Renal cortical epithelial cell (primary cell): ENCODE measurements at places on chromosomes 13 and 19.

GRCh38 chr13:113558461-113558860 is 26.1 kb upstream of the TFDP1 start:
- DNase-seq: no peak

DNA sequence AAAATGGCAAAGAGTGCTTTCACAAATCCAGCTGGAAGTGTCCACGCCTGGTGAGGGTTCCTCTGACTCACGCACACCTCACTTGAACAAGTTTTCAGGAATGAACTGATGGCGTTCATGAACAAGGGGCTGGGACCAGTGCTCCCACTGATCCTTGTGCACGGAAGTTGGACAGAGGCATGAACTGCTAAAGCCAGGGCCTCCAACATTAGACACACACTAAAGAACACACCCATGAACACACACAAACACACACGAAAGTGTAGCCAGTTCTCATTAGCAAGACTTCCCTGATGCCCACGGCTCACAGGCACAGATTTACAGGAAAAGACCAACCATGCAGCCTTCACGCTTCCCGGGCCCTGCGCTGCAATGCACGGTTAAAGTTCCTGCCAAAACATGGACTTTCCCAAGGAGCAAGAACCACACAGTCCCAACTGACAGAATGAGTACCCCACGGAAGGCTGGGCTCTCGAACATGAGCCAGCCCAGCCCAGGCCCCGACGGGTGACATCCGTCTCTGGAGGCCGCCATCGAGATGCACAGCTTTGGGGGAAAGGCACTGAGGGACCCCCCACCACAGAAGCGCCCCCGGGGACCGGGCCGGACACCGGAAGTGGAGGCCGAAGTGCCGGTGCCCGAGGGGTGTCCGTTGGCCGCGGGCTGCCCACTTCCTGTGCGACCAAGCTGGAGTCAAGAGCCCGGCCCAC is 808 bp downstream of the DNMT1 start:
- peak; percentile 45 for DNase-seq

GRCh38 chr13:41019011-41019487 is at the start of gene ELF1:
Gene ELF1, minus strand, starts transcription at chr13:41019316. Its CDS starts 37,262 bp downstream, at chr13:40982054.
- DNase-seq: peak; percentile 91

DNA sequence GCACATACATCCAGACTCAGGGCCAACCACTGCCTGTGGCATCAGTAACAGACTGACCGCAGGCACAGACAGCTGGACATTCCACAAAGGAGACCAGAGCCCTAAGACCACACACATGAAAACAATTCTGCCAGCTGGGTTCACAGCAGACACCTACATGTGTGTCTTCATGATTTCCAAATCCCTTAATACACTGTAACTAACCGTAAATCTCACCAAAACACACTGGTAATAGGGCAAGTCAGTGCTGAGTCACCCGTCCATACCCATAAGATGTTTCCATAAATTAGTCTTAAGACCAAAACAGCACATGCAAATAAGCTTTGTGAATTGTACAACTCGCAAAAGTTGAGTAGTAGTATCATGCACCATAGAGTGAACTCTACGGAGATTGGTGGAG is 65.4 kb downstream of the TUBGCP3 start:
- no peak for DNase-seq

DNA sequence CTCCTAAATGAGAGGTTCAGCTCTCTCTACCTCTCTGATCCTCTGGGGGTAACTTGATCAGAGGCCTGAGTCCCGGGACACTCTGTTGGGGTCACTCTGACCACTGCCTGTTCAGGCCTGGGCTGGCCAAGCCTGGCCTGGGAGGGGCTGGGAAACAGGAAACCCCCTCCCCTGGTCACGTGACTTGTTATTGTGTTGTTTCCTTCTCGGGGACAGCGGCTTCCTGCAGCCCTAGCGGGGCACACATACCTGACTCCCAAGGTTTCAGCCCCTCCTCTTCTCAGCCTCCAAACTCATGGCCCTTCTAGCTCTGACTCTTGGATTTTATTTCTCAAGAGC is at the start of gene USHBP1:
Gene USHBP1 (minus strand): TSS at position 105 of the 339 bp plus-strand sequence. CDS start 446 bp downstream, outside the sequence.
- no peak for DNase-seq

DNA sequence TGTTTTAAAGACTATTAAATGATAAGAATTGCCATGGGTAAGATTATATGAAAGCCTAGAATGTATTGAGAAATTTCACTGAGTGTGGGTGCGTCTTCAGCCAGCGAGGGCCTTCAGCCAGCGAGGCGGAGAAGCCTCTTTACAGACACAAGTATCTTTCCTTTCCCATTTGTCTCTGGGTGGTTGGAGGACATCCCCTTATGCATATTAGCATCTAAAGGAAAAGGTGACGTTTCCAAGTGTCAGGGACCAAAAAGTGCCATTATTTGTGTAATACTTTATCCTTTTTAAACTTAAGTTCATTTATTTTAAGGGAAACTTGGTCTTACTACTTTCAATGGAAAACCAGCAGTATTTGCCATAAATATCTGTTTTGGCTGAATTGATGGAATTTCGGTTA is 22.2 kb downstream of the SMARCA4 start:
- DNase-seq: no peak

GRCh38 chr13:63433546-63434150 is 2018.0 kb upstream of the PCDH20 start:
- DNase-seq: no peak

DNA sequence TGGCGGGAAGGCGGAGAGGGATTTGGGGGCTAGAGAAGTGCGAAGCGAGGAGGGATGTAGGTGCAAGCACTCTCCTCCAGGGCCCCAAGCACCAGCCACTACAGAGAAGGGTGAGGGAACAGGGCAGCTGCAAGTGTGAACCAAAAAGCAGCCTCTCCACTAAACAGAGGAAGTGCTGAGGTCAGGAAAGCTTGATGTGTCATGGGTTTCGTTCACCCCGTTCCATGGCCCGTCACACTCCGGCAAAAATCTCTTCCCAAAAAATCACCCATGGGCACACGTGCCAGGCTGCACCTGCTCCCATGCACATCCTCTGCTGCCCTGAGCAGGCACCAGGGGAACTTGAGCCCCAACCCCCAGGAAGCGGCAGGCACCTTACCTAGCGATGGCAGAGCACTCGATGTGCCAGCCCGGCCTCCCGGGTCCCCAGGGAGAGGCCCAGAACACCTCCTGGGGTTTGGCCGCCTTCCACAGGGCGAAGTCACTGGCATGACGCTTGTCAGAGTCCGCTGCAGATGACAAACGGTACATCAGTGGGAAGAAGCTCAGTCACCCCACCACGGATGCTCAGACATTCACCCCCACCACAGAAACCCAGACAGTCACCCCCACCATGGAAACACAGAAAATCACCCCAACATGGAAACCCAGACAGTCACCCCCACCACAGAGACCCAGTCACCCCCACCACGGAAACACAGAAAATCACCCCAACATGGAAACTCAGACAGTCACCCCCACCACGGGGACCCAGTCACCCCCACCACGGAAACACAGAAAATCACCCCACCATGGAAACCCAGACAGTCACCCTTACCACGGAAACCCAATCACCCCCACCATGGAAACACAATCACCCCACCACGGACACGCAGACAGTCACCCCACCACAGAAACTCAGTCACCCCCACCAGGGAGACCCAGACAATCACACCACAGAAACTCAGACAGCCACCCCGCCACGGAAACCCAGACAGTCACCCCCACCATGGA is 29.0 kb downstream of the CARS2 start:
- no peak for DNase-seq

DNA sequence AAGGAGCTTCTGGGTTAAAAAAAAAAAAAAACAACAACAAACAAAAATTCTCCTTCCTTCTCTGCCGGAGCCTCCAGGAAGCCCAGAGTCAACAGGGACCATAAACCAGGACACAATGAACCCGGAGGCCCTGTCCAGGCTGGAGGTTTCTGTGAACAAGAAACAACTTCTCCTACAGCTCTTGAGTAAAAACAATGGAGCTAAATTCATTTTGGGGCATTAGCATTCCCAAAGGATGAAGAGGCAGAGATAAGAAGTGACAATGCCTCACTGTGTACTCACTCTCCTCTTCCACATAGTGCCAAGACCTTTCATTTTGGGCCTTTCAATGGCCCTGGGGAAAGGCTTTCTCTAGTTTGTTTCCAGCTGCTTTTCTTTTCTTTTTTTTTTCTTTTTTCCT is 9.0 kb downstream of the RHPN2 start:
- peak; percentile 48 for DNase-seq

GRCh38 chr13:30743319-30744055 is 8.1 kb downstream of the ALOX5AP start:
- peak; percentile 99 for DNase-seq

DNA sequence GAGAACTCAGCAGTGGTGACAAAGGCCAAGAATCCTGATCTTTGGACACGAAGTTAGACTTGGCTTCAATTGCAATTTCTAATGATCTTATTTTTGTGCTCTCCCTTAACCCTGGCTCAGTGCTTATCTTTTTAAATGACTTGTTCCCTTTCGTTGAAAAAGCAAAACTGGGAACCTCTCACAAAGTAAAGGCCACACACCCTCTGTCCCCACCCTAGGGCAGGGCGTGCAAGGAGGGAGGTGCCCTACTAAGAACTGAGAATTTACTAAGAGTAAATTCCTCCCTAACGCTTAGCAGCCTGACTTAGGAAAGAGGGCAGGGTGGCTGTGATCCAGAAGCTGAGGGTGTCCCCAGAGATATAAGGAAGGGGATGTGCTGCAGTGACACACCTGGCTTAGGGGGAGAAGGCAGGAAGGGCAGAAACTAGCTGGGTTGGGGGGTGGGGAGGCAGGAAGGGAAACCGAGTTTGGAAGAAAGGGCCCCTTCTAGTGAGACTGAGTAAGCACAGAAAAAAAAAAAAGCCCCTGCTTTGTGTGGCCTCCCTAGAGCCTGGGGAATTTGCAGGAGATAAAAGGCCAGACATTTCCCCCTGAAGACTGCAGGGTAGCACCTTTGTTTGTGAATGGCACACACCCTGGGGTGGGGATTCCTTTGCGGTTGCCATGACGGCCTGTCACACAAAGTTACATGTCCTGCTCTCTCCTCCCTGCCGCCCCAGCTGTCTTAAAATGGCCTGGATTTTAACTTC is 435.1 kb downstream of the EFNB2 start:
- no peak for DNase-seq

GRCh38 chr13:87887459-87888123 is 216.4 kb downstream of the SLITRK5 start:
- DNase-seq: no peak

DNA sequence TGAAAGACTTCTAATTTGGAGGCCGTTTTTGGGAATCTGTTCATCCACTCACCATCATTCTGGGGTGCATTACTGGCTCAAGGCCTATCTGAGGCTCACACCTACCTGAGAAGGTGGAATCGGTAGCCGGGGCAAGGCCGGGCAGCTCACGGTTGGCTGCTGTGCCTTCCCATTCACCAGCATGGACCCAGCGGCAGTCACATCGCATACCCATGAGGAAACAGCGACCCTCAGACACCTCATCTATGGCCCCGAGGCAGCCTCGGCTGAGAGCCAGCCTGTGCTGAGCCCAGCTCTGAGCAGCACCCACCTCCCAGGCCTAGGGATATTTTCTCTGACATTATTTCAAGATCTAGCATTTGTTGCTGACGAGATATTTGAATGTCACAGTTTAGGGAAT is 130.5 kb downstream of the ATP11A start:
- no peak for DNase-seq

DNA sequence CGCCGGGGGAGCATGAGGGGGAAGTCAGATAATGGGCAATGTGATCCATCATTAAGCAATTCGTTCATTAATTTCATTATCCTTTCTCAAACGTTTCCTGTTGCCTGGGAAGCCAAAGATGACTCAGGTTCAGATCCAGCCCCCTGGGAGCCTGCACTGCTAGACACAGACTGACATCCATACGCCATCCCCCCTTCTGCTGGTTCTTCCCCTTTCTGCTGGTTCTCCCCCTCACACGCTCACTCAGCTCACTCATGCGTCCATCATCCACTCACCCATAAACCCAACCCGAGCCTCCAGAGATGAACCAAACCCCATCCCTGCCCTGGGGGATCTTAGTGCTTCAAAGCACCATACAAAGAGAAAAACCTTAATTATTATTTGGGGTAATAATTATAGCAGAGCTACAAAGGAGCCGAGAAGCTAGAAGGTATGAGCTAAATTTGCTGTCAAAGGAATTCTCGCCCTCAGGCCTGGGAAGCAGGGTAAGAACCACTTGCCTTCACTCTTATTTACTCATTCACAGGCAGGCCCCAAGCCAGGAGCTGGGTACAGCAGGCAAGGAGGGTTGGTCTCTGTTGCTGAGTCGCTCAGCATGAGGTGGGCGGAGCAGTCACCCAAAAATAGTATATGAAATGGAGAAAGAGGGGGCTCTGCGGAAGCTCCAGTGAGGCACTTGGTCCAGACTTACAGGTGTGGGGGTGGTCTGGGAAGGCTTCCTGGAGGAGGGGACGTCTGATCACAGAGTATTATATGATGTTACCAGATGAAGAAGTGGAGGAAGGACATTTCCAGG is 7.0 kb upstream of the ZNF444 start:
- peak; percentile 39 for DNase-seq

GRCh38 chr19:14028901-14029300 is 953 bp downstream of the RLN3 start:
- no peak for DNase-seq

- DNase-seq: no peak
These were observed 7.4 kb upstream of the GIPR start for GRCh38 chr19:45660636-45661035.

DNA sequence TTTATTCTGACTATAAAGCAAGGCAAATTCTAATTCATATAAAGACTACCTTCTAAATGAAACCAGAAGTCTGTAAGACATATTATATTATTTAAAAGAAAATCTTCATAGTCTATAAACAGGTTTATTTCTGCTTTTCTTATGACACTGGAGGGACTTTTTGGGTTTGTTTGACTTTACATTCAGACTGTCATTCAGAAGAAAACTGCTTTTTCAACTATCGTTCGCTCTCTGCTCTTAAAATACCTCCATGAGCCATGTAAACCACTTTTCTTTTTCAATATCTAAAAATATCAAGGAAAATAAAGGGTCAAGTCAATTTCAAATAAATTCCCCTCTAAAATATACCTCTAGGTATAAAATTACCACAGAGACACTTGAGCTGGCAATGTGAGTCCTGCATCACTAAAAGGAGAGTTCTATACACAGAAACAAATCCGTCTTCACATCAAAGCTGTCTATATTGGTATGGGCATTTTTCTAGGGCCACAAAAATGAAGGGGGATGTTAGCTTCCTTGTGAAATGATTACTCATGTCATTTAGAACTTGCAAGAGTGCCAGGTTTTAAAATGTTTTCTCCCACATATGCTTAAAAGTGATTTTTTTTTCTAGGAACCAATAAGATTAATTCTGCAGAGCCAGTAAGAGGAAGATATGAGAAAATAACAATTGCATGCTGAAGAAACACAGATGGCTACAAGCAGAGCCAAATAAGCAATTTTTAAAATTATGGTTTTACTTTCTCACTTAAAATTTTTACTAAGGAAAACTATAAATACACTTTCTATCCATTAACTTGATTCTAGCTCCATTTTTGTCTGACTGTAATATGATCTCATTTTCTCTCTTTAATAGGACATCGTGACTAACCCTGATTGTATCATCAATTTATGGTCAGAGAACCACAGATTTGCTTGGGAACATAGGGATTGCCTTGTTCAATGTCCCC is 181.8 kb downstream of the TBC1D4 start:
- peak; percentile 13 for DNase-seq
